ENCODE measurements at places on chromosomes 4 and X.

DNA sequence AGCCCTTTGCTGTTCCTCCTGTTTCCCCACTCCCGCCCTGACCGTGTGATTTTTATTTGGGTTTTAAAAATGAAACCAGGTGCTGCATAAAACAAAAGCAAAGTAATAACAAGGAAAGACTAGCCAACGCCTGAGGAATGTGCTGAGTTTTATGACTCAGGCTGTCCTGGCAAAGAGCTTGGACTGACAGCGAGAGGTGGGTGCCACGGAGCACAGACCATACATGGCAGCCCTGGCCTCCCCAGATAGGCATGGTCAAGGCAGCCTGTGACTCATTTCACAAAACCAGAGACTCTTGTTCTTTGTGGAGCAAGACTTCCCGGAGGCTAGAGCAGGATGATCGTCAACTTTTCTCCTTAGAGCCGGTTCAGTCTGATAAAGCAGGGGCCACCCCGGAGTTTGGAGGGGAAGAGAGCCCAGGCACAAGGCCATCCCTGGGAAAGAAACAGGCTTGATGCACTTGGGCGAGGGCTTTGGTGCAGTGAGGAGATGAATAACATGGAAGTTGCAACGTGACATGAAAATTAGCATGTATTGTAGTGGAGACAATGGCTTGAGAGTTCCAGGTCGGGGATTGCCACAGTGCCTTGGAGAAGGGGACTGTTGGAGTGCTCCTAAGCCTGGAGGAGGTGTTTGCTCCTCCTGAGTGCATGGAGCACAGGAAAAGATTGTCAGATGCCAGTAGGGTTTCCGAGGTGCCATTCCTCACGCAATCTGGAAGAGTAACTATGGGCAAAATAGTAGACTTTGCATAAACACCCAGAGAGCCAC is 54.8 kb downstream of the C4orf51 start:
- DNase-seq, result no peak

DNA sequence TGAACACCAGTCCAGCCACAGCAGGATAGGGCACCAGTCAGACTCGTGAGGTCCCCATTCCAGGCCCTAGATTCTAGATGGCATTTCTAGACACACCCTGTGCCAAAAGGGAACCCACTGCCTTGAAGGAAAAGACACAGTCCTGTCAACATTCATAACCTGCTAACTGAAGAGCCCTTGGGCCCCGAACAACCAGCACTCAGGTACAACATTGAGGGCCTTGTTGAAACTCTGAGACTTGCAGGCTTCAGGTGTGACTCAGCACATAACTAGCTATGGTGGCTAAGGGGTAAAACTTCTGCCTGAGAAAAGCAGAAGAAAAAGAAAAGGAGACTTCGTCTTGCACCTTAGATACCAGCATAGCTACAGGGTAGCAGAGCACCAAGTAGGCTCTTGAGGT is 252.9 kb upstream of the GRID2 start:
- DNase-seq, result no peak

GRCh38 chrX:43976205-43976604 is 3.0 kb upstream of the NDP start:
- DNase-seq, result no peak

- no peak for DNase-seq
Observed at GRCh38 chrX:130909469-130910136, 6.6 kb upstream of the ENOX2 start.

DNA sequence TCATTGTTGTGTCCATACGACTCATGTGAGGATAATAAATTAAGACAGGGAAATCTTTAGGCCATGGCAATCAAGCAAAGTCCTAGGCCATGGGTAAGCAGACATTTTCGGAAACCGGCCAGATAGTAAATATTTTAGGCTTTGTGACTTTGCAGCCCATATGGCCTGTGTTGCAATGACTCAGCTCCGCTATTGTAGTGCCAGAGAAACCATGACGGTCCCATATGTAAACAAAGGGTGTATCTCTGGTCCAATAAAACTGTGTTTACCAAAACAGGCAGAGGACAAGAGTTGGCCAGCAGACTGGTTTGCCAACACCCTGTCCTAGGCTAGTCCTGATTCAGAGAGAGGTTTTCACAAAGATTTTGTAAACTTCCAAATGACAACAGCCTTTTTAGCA is 5.0 kb downstream of the FAM114A1 start:
- no peak for DNase-seq

- DNase-seq, result no peak
Observed at GRCh38 chrX:110683925-110684324, 111.7 kb downstream of the CHRDL1 start.

DNA sequence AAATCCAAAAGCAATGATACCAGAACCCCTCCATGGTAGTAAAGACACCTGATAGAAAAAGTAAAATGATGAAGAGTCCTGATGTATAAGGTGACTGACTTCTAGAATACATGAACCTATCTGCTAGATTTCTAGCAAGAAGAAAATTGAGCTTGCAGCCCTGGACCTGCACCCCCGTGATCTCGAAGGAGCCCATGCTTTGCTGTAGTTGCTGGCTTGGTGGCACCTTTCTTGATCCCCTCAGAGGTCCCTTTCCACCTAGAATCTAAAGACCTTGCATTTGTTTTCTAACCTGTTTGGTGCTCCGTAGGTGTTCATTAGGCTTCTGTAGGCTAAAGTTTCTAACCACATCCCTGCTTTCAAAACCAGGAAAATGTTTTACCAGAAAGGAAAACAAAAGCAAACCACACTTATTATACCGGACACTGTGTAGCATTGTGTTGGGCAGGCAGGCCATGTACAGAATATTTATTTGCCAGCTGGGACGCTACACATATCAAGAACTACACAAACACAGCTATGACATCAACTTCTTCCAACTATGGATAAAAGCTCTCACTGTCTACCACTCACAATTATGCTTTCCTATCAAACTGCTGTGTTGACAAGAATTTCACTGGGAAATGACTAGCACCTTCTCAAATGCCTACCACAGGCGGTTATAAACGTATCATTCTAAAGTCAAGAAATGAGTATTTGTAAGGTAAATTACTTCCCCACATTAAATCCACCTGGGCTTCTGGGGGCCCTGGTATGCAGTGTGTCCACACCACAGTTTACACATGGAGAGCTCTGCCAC is 316.2 kb downstream of the UNC5C start:
- DNase-seq, result no peak

DNA sequence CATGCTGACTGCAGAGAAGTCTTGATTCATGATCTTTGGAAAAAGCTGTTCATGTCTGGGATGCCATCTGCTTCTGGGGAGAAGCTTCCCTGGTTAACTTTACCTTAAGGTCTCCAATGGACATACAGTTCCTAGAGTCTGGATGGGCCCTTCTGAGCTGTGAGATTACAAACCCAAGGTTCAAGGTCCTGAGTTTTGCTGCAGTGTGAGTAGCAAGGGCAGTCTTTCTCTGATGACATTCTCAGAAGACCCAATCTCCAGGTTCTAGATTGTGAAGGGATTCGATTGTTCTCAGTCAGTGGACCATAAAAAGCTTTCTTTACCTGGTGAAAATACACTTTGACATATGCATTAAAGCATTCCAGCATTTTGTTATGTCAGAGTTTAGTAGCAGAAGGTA is 179.2 kb downstream of the AASDH start:
- DNase-seq, result no peak

GRCh38 chr4:51906167-51906958 is 63.4 kb downstream of the DCUN1D4 start:
- DNase-seq, result no peak

GRCh38 chr4:81621490-81621889 is 149.8 kb upstream of the RASGEF1B start:
- no peak for DNase-seq

- no peak for DNase-seq
Observed at GRCh38 chr4:71941001-71941400, 90.8 kb upstream of the NPFFR2 start.

DNA sequence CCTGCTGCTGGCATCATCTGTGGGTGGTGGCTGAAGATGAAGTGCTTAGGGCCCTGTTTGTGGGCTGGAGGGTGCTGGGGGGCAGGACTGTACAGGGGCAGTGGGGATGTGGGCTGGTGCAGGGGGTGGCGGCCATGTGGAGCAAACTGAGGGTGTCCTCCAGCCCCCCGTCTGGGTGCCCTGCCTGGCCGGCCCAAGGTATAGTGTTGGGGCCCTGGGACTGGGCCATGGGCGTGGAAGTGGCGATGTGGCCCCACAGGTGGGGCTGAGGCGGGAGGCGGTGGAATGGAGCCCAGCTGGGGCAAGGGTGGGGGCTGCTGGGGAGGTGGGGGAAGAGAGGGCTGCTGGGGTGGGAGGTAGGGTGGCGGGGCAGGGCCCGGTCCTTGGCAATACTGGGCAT is 9.5 kb upstream of the KDM5C start:
- no peak for DNase-seq

- DNase-seq, result no peak
Observed at GRCh38 chr4:101862595-101862994, 72.1 kb downstream of the BANK1 start.
